Eye (tissue), 1 donor: ENCODE measurements at places on chromosomes 2 and 18.

DNA sequence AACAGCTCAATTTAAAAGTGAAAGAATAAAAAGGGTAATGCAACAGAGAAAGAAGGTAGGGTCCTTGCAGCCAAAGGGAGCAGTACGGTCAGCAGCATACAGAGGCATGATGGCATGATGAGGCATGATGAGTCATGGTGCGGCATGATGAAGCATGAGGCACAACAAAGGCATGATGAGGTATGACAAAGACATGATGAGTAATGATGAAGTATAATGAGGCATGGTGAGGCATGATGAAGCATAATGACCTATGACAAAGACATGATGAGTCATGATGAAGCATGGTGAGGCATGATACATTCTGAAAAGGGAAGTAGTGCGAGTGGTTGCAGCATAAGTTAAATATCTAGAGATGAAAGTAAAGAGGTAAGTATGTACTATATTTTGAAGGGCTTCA lies 673.2 kb downstream of the TMEM182 start:
- no peak for DNase-seq

- no peak for DNase-seq
Observed at GRCh38 chr2:168748461-168748860, 54.0 kb upstream of the NOSTRIN start.

DNA sequence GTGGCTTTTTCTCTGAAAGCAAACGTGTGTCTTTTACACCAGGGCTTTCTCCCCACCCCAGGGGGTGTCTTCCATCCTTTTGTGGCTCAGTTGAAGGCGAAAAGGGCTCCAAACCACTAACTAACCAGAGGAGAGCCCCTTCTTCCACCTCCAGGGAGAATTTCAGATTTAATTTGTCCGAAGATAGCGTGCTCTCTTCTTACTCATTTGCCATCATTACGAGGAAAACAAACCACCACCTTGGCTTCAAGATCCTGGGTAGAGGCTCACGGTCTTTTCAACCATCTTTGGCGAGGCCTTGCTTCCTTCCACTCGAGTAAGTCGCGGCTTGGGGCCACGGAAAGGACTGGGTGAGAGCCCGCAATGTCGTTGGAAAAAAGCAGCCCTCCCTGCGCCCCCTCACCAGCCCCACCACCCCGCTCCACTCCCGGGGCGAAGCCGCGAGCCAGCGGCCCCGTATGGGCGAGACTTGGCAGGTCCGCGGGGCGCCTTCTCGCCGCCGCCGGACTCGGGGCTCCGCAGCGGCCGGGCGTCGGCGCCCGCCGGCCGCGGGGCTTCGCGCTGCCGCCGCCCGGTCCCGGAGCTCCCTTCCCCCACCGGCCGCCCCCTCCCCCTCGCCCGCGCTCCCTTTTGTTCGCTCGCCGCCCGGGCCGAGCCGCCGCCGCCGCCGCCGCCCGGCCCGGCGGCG lies 1.7 kb upstream of the ZNF532 start:
- peak; percentile 89 for DNase-seq

DNA sequence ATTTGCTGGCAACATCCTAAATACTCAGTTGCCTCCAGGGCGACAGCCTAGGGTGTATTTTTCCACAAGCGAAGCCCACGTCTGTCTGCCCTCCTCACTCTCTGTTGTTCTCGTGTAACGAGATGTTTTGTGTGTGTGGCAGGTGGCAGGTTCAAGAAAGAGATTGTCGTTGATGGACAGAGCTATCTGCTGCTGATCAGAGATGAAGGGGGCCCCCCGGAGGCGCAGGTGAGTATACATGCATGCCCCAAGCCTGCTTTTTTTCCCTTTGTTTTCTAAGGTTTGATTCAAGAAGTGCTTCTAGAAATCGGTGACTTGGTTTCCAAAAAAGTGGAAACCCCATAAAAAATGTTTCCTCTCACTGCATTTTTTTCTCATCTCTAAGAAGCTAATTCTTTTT lies 247.0 kb downstream of the AGAP1 start:
- DNase-seq = peak; percentile 39

GRCh38 chr18:62101321-62101721 lies 85.5 kb downstream of the PIGN start:
- peak; percentile 42 for DNase-seq

- no peak for DNase-seq
Observed at GRCh38 chr2:59684116-59684770, 869.2 kb downstream of the BCL11A start.

- DNase-seq = no peak
Observed at GRCh38 chr2:217326238-217327022, 466.6 kb upstream of the TNP1 start.

- DNase-seq = peak; percentile 76
Observed at GRCh38 chr2:207812726-207813080, 43.0 kb upstream of the FZD5 start.

DNA sequence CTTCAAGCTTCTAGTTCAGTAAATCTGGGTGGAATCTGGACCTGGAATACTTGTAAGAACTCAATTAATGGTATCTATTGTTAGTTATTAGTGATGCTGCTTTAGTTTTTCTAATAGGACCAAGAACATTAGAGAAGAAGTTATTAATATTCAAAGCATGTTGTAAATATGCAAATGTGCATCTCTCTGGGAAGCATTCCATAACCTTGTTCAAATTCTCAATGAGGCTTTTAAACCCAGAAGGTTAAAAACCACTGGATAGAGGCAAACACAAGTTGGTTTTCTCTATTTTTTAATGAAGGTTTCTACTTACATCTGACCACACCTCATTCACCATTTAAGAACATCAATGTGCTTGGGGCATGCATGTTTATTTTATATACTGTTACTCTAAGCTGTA lies 16.1 kb upstream of the ACVR1C start:
- DNase-seq = no peak

DNA sequence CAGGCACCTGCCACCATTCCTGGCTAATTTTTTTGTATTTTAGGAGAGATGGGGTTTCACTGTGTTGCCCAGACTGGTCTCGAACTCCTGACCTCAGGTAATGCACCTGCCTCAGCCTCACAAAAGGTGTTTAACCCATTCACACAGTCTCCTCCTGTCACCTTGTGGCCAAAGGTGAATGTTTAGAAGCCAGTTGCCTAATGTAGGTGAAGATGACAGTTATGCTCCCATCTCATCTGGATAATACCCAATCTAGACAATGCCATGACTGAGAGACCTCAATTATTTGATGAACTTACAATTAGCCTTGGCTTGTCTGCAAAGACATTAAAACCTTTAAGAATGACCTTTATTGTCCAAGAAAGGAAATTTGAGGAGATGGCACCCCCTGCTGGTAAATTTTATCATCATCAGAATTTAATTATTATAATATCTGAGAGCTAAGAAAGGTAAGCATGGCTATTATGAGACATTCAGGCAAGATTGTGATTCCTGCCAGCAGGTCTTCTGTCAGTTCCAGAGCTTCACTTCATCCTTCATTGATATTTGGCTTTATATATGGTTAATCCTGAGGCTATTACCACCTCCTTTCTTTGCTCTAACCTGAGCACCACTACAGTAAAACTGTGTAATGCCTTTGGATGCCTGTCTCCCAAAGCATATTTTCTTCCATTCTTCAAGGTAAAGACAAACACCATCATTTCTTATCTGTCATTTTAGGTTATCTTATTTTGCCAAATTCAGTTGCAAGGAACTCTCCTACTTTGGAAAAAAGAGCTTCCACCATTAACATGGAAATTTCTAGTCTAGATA lies 117.6 kb downstream of the FAM124B start:
- DNase-seq = peak; percentile 84

- DNase-seq = no peak
Observed at GRCh38 chr2:47205576-47206141, 50.6 kb upstream of the STPG4 start.

- DNase-seq = no peak
Observed at GRCh38 chr2:12343141-12343540, 373.6 kb upstream of the TRIB2 start.

DNA sequence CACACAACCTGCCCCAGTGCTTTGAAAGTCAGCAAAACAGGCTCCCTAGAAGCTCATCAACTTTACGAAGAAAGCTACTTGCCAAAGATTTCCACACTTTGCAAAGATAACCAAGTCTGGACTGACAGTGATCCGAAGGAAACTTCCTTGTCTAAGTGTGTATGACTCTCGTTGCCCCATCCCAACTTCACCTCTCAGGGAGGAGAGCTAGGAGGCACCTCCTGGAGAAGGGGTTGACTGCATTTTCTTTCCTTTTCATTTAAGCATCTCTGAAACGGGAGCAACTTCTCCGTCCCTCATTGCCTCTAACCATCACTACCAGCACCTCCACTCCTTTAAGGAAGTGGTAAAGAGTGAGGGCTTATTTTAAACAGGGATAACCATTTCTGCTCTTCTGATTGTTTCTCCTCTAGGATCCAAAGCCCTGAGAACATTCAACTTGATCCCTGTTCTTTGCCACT lies 7.0 kb downstream of the ZEB2 start:
- DNase-seq = peak; percentile 56

GRCh38 chr2:126154256-126154785 lies 501.6 kb upstream of the GYPC start:
- no peak for DNase-seq

- peak; percentile 20 for DNase-seq
Observed at GRCh38 chr2:221458578-221458977, 113.5 kb downstream of the EPHA4 start.

DNA sequence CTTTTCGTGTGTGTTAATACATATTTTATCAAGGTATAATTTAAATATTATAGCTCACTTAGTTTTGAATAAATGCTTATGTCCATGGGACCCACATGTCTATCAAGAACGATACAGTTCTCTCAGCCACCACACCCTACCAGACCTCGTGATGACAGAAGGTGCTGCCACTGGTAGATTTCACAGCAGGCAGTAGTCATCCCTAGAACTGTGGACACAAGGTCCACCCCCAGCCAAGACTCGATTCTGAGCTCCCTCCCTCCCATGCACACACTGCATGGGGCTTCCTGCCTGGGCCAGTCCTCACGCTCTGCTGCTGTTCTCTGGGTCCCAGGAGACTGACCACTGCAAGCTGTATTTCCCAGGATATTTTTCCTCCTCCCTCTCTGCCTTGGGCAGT lies 26.5 kb upstream of the CREB1 start:
- DNase-seq = no peak

- peak; percentile 88 for DNase-seq
Observed at GRCh38 chr2:20071397-20072383, 20.3 kb upstream of the LAPTM4A start.

- no peak for DNase-seq
Observed at GRCh38 chr18:13290856-13291271, 72.3 kb downstream of the LDLRAD4 start.

DNA sequence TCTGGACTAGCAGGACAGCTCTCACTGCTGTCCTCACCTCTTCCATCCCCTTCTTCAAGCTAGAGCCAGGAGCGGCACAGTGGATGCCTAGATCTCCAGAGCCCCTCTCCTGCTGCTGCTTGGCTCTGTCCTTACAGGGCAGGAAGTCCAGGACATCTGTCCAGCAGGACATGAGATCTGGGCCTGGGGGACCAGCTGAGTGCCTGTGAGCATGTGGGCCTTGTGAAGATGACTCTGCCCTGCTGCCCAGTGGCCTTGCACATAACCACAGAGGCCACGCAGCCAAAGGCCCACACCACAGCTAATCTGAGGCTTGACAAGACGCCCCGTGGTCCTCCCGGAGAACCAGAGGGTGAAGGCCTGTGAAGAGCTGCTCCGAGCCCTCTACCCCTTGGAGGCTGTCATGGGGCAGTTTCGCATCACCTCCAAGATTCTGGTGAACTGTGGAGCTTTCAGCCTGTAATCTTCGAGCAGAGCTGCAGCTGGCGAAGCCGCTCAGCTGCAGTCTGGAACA lies 516.7 kb upstream of the HS6ST1 start:
- DNase-seq = no peak

DNA sequence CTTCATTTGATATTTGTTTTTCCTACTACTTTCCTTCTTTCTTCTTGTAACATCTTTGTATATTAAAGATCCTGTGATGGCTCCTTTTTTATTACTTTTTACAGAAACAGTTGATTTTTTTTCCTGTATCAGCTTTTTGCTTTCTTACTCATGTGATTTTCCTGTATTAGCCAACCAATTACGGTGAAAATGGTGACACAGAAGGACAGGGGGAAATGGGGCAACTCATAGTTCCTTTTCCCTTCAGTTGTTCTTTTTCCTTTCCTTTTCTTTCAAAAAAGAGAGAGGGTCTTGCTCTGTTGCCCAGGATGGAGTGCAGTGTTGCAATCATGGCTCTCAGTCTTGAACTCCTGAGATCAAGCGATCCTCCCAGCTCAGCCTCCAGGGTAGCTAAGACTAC lies 117.8 kb downstream of the ATL2 start:
- DNase-seq = no peak

GRCh38 chr18:37259711-37260110 lies 305.9 kb downstream of the CELF4 start:
- DNase-seq = no peak

- DNase-seq = no peak
Observed at GRCh38 chr2:162175714-162176113, 23.7 kb upstream of the GCG start.

DNA sequence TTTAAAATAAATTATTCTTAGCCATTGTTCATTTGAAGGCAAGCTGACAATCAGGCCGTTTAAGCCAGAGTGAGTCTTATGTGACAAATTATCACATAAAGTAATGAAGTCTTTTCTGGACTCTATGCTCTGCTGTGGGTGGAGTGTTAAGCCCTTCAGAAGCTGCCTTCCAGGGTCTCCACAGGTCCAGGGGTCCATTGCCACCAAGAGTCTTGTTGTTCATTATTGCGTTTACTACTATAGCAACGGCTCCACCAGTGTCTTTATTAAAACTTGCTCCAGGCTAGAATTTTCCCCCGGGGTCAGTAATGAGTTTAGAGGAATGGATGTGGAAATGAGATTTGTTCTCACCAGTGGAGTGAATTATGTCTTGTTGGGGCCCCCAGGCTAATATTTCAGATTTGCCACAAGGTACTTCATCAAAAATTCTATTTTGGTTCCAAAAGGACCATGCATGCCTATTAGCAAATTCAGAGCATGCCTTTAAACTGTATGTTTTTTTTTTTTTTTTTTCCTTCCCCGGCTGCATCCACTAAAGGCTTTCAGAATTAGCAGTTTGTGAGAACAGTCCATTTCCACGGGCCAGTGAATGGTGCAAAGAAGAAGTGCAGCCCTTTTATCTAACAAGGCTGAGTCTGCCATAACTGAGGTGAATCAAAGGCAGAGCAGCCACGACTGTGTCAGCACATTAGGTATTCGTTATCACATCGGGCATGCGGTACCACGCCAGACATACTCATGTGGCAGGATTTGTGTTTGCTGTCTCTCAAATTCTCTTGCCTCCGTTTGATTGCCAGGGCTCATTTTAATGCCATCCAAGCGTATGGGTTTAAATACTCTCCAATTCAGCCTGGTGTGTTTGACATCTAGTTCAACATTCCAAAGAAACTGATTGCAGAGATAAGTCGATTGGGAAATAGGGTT lies 26.2 kb upstream of the LRRTM1 start:
- DNase-seq = peak; percentile 32

DNA sequence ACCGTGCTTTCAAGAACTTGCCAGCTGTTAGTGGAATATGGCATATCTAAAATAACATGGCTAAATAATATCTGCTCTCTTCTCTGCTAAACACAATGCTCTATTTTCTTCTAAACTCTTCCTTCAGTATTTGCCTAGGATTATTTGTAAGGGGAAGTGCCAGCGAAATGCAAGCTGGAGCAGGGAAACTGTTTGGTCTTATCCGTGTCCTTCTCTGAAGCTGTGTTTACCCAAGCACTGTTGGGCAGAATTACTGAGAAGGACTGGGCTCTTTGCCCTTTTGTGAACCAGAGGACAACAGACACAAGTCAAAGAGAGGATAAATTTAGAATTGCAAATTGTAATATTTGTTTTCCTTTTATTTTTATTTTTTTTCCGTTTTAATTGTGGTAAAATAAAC lies 23.6 kb downstream of the CPO start:
- DNase-seq = no peak
